ENCODE measurements at places on chromosomes 3 and 15.
A peak's percentile ranks its signal among the peaks of the same experiment; 100 is the strongest.

GRCh38 chr3:177199206-177199760, 2.0 kb upstream of the TBL1XR1 start:
- DNase-seq = no peak

- no peak for DNase-seq
These were observed 37.0 kb downstream of the APH1B start for GRCh38 chr15:63314409-63314808.

DNA sequence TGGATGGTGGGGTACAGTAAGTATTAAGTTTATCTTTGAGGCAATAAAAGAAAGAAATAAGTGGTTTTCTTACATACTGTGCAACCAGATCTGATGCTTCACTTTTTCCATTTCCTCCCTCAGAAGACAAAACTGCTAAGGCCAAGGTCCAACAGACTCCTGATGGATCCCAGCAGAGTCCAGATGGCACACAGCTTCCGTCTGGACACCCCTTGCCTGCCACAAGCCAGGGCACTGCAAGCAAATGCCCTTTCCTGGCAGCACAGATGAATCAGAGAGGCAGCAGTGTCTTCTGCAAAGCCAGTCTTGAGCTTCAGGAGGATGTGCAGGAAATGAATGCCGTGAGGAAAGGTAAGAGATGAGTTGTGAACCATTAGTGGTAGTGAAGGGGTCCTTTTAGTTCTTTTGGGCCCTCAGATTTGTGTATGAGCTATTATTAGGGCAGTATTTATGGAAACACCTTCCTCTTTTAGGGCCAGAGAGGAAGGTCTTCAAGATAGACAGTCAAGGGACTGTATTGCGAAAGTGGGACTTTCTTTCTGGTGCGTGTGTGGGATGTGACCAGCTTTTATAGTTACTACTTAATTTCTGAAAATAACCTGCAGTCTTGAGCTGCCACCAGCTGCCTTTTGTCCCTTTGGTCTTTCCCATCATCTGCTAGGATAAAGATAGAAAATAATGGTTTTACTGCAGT, 4.6 kb downstream of the ALAS1 start:
- DNase-seq = no peak

- DNase-seq = no peak
These were observed 13.8 kb downstream of the VPS18 start for GRCh38 chr15:40908095-40908494.

GRCh38 chr15:95149036-95149435, 917.7 kb downstream of the MCTP2 start:
- DNase-seq = no peak

- DNase-seq = peak; percentile 6
These were observed 11.9 kb downstream of the CERS3 start for GRCh38 chr15:100516643-100517512.

DNA sequence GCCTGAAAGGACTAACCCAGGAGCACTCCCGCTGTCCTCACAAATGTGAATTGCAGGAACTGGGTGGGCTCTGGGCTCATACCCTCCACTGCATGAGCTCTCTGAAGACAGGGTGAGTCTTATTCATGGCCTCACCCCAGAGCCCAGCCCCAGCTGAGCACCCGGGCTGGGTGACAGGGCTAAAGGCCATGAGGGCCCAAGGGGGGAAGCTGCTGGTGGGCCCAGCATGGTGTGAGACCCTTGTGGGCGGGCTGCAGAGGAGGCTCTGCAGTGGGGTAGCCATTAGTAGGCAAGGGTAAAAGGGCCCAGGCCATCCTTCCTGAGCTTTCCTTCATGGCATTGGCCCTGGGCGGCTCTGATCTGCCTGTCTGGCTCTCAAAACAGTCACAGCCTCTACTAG, 30.3 kb downstream of the SRPRB start:
- no peak for DNase-seq

- DNase-seq = no peak
These were observed 67.7 kb upstream of the OXTR start for GRCh38 chr3:8837162-8837561.

GRCh38 chr15:25728816-25729215, 134.3 kb downstream of the ATP10A start:
- no peak for DNase-seq

DNA sequence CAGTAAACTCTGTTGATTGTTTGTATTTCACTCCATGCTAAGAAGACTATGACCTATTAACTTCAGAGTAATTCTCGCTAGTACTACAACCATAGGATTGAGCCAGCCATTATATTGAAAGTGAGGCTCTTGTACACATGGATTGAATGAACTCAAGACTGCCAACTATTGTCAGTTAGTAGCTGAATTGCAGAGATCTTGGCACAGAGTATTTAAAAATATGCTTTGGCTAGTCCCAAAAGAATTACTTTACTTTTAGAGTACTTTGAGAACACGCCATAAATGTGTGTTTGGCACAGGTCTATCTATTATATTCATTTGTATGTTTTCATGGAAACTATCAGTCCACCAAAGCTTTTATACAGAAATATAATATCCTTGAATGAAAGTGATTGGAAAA, 226.7 kb upstream of the DCBLD2 start:
- no peak for DNase-seq

GRCh38 chr3:183527428-183528379, 27.8 kb downstream of the KLHL6 start:
- no peak for DNase-seq

- DNase-seq = no peak
These were observed 1.8 kb downstream of the MKRN2 start for GRCh38 chr3:12558706-12559105.

GRCh38 chr15:62663547-62663946, 379.0 kb upstream of the TPM1 start:
- no peak for DNase-seq

- DNase-seq = no peak
These were observed 325.0 kb downstream of the RBMS3 start for GRCh38 chr3:29605845-29606244.

DNA sequence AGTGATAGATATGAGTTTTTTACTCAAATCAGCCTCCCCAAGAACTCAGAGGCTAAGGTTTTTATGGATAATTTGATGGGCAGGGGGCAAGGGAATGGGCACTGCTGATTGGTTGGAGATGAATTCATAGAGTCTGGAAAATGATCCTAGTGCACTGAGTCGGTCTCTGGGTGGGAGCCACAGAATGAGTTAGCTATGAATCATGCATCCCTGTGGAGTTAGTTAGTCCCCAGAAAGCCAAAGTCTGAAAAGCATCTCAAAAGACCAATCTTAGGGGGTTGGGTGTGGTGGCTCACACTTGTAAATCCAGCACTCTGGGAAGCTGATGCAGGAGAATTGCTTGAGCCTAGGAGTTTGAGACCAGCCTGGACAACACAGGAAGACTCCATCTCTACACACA, 516.1 kb downstream of the AGBL1 start:
- no peak for DNase-seq

DNA sequence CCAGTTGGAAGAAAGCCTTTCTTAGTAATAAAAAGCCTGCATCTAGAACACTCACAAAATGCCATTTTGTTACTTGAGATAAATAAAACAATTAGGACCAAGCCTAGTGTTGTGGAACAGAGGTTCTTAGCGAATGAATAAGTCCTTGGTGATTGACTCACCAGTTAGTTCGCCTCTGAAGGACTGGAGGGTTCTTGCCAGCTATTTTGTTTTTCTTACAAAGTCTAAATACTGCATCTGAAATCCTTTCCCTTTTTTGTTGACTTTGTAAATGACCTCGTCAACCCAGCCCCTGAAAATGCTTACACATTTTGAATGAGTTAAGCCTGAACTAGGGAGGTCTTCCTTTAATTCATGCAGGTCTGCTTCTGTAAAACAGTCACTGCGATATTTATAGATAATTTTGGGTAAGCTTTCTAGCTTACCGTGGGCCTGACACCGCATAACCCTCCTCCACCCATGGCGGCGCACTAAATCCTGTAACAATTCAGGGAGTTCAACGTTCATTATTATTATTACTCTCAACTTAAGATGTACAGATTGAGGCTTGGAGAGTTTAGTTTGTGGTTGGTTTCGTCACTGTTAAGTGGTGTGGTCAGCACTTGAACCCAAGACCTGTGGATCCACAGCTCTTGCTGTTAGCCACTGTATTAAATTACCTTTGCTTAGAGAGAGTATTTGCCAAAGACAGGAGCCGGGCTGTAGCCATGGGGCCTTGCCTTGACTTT, 45.0 kb upstream of the SACM1L start:
- no peak for DNase-seq

DNA sequence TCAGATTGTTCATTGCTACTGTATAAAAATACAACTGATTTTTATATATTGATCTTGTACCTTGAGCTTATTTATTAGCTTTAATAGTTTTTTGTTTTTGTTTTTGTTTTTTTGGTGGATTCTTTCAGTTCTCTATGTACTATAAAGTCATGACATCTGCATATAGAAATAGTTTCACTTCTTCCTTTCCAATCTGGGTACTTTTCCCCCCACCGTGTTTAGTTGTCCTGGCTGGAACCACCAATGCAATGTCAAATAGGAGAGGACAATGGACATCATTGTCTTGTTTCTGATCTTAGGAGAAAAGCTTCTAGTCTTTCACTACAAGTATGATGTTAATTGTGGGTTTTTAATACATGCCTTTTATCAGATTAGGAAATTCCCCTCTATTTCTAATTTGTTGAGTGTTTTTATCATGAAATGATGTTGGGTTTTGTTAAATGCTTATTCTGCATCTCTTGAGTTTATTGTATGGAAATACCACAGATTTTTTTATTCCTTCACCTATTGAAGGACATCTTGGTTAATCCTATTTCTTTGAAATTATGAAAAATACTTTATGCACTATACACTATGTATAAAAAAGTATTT, 2.8 kb upstream of the XCR1 start:
- DNase-seq = no peak

- DNase-seq = no peak
These were observed 113.8 kb upstream of the TGFBR2 start for GRCh38 chr3:30492322-30493192.

DNA sequence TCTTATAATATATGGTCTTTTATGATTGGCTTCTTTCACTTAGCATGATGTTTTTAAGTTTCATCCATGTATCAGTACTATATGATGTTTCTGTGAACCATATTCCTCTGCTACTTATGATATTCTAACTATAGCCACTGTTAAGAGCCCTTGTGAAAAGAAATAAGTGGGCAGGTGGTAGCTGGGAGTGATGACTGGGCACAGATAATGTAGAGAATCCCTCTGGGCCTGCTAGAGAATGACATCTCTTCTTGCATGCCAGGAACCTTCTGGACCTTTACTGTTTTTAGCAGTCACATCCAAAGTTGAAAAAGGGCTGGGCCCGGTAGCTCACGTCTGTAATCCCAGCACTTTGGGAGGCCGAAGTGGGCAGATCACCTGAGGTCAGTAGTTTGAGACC, 10.2 kb downstream of the IDH3A start:
- DNase-seq = no peak

- no peak for DNase-seq
These were observed 92.2 kb downstream of the LINGO1 start for GRCh38 chr15:77540312-77541060.

- DNase-seq = no peak
These were observed 59.7 kb downstream of the ATP2B2 start for GRCh38 chr3:10445561-10446175.

DNA sequence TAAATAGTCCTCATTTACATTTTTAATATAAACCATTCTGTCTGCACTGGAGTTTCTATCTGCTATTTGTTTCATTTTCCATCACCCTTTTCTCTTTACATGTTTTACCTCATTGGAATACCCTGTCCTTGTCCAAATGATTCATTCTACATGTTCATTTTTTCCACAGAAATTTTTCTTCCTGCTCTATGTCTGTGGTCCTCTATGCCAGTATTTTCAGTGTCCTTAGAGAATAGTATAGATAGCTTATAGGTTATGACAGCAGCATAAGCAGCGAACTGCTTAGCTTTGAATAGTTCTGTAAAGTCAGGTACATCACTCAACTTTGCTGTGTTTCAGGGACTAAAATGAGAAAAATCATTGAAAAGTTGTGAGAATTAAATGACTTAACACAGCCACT, 742.3 kb upstream of the CBLB start:
- DNase-seq = no peak

- DNase-seq = no peak
These were observed 422.2 kb downstream of the TBC1D5 start for GRCh38 chr3:17320266-17320665.

GRCh38 chr3:88412346-88412745, 262.6 kb downstream of the C3orf38 start:
- DNase-seq = no peak

GRCh38 chr15:79620112-79620857, 188.1 kb downstream of the MINAR1 start:
- no peak for DNase-seq

- no peak for DNase-seq
These were observed 40.8 kb downstream of the CHST14 start for GRCh38 chr15:40511472-40512133.

DNA sequence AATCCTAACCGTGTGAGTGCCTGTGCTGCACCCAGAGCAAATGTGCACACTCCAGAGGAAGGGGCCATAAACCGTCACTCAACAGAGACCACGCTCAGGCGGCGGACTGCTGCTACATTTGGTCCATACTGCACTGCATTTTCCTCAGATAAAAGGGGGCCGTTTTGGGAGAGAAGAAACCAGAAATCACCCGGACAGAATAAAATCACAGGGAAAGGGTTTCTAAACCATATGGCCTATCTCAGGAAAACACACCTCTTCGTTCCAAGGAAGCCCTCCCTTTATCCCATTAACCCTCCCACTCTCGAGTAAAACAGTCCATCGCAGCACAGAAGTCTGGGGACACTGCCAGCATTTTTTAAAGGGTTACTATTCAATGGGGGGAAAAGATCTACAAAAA, 7.6 kb downstream of the IL17RD start:
- no peak for DNase-seq
